ENCODE measurements at places on chromosomes 16 and 17.

- DNase-seq = no peak
Measured at GRCh38 chr17:13642188-13642587, 40.5 kb upstream of the HS3ST3A1 start.

DNA sequence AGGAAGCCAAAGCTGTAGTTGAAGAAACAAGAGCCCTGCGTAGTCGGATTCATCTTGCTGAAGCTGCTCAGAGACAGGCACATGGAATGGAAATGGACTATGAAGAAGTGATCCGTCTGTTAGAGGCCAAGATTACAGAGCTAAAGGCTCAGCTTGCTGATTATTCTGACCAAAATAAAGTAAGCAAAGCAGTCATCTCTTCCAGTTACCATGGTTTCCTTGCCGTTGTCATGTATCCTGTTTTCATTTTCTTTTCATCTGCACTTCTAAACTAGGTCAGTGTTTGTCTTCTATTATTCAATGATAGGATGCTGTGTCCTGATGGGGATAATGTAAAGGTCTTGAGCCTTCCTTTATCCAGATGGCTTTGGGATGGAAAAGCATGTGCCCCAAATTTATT, 104.3 kb downstream of the STXBP4 start:
- no peak for DNase-seq

DNA sequence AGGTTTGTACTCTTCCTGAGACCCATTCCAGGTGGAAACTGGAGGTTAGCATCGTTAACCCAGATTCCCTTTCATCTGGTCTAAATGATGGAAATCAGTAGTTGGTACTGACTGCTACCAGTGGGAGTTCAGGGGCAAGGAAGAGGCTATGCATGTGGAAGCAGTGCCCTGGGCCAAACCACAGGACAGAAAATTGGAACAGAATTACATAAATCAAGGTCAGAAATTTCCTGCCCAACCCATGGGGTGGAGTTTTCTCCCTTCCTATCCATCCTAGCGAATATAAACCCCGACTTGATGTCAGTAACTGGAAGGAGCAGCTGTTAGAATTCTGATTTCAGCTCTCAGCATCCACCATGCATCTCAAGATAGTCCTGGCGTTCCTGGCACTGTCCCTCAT, at the start of gene AOC2:
TSS of gene AOC2 (plus strand) at position 310 of the 400 bp plus-strand sequence. CDS start at position 357, 47 bp downstream.
- DNase-seq = no peak

- DNase-seq = no peak
Measured at GRCh38 chr16:3292604-3293003, 9.3 kb downstream of the ZNF263 start.

DNA sequence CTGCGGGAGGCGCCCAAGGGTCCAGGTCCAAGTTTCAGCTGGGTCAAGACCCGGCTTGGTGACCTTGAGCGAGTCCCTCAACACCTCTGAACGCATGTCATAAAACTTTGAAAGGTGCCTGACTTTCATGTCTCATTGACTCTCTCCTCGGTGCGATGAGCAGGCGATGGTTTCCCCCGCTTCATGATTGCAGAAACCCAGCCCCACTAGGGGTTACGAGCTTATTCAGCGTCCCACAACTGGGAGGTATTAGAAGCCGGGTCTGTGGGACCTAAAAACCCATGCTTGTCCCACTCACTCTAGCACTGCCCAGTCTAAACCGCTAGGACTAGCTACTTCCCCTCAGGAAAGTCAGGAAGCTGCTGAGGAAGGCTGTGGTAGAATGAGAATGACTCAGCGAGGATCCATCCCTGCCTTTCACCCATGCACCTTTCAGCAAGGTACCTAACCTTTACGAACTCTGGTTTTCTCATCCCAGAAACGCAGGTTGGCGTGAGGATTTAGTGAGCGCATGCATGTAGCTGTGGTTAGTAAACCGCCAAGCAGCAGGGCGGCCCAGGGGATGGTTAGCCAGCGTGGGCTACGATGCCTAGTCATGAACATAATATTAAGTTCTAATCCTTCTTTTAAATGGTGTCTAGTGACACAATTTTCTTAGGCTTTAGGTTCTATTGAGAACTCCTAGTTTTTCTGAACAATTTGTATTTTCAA, 26.2 kb upstream of the RFFL start:
- DNase-seq = peak; percentile 51

Measured in aorta (tissue), 5 donors.